Upper lobe of left lung (tissue), 6 donors: ENCODE measurements at places on chromosomes 1 and 21.

GRCh38 chr1:233647073-233647472 lies 33.2 kb downstream of the KCNK1 start:
- no peak overlapping the region for H3K4me3 ChIP-seq
- H3K27me3 ChIP-seq = no peaks in the 10 kb centered on the region
- H3K27ac ChIP-seq = no peak overlapping the region
- DNase-seq = no peak
- no peaks in the 10 kb centered on the region for H3K4me1 ChIP-seq

- no peak for DNase-seq
- H3K27me3 ChIP-seq = no peaks in the 10 kb centered on the region
- no peaks in the 10 kb centered on the region for H3K36me3 ChIP-seq
- H3K4me1 ChIP-seq = no peaks in the 10 kb centered on the region
- no peak overlapping the region for H3K4me3 ChIP-seq
- H3K27ac ChIP-seq = no peak overlapping the region
Observed at GRCh38 chr1:86191958-86192357, 35.4 kb upstream of the COL24A1 start.

GRCh38 chr1:195336812-195337211 lies 1271.4 kb downstream of the KCNT2 start:
- H3K4me1 ChIP-seq = no peaks in the 10 kb centered on the region
- H3K27ac ChIP-seq = no peak overlapping the region
- no peak overlapping the region for H3K4me3 ChIP-seq
- DNase-seq = no peak
- H3K36me3 ChIP-seq = no peaks in the 10 kb centered on the region
- no peaks in the 10 kb centered on the region for H3K27me3 ChIP-seq

DNA sequence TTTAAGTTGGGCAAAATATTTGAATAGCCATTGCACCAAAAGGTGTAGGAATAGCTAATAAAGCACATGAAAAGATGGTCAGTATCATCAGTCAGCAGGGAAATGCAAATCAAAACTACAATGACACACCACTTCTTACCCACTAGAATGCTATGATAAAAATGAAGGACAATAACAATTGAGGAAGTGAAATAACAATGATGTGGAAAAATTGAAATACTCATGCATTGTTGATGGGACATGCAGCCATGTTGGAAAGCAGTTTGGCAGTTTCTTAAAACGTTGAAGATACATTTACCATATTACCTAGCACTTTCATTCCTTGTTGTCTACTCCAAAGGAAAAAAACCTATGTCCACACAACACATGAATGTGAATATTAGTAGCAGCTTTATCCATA lies 28.4 kb downstream of the HSD3B1 start:
- H3K27ac ChIP-seq = no peak overlapping the region
- no peaks in the 10 kb centered on the region for H3K36me3 ChIP-seq
- H3K27me3 ChIP-seq = no peaks in the 10 kb centered on the region
- no peaks in the 10 kb centered on the region for H3K4me1 ChIP-seq

- H3K27me3 ChIP-seq = peaks cover 38% of the 10 kb centered on the region
- no peak overlapping the region for H3K27ac ChIP-seq
- no peaks in the 10 kb centered on the region for H3K36me3 ChIP-seq
- DNase-seq = peak; percentile 91
Observed at GRCh38 chr1:231162297-231162969, 575 bp downstream of the TRIM67 start.

DNA sequence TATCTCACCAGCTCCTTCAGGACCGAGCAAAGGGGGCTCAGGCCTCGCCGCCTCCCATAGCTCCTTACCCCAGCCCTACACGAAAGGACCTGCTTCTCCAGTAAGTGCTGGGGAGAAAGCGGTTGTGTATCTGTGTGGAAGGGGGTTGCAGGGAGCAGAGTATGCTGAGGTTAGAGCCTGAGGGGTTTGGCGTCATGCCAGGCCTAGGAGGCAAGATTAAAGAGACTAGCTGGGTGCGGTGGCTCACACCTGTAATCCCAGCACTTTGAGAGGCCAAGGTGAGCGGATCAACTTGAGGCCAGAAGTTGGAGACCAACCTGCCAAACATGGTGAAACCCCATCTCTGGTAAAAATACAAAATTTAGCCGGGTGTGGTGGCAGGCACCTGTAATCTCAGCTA lies 14.1 kb upstream of the RASSF5 start:
- H3K4me1 ChIP-seq = peaks cover 27% of the 10 kb centered on the region
- H3K36me3 ChIP-seq = peaks cover 9% of the 10 kb centered on the region
- H3K4me3 ChIP-seq = no peak overlapping the region
- DNase-seq = no peak
- H3K27ac ChIP-seq = no peak overlapping the region
- no peaks in the 10 kb centered on the region for H3K27me3 ChIP-seq
